ENCODE measurements at places on chromosomes 1 and 21.

DNA sequence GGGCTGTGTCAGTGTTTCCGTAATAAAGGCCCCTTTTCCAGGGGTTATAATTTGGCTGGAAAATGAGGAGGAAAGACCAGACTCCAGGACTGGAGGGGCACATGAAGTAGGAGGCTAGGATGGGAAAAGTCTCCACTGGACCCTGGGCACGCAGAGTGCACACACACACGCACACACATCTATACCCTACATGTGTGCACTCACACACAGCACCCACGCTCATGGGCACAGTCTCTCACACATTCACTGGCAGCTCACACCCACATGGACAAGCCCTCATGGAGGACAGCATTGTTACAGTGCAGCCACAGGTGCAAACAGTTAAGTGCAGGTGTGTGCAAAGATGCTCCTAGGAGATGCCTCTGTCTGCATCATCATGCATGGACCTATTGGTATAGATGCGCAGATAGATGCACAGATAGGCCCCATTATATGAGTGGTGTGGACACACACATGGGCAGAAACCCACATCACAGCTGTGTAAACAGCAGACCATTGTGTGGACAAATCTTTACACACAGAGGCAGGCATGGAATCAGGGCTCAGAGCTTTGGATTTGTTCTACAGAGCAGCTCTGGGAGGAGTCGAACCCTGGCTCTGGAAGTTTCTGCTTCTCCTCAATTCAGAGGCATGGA is 9.1 kb upstream of the RUNX3 start:
- DNase-seq, result no peak

- no peak for DNase-seq
These were observed 9.2 kb upstream of the KCNQ4 start for GRCh38 chr1:40774266-40774998.

DNA sequence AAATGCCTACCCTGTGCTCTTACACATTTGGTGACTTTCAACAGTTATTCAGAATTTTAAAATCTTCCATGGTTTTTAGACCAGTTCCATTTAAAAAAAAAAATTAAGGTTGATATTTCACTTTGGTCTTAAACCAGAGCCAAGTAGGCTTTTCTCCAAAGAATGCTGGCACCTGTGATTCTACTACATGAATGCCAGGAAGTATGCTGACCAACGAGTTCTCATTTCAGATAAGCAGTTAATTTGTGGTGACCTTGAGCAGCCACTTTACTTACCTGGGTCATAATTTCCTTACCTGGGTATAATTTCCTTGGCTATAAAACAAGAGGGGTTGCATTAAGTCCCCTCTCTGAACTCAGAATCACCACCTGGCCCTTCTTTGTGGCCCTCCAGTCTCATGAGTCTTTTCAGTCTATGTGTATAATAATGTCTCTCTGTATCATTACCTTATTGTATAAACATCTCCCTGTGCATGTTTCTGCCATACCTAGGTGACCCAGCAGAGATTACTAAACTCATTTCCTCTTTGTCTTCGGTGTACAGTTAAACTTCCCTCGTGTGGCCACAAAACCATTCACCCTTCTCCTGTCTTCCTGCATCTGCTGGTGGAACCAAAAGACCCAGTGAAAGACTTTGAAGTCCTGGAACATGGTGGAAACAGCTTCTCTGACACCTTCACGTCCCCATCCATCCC is 139.1 kb upstream of the DPT start:
- DNase-seq, result no peak

- no peak for DNase-seq
These were observed 47.4 kb downstream of the ACTN2 start for GRCh38 chr1:236733653-236734052.

DNA sequence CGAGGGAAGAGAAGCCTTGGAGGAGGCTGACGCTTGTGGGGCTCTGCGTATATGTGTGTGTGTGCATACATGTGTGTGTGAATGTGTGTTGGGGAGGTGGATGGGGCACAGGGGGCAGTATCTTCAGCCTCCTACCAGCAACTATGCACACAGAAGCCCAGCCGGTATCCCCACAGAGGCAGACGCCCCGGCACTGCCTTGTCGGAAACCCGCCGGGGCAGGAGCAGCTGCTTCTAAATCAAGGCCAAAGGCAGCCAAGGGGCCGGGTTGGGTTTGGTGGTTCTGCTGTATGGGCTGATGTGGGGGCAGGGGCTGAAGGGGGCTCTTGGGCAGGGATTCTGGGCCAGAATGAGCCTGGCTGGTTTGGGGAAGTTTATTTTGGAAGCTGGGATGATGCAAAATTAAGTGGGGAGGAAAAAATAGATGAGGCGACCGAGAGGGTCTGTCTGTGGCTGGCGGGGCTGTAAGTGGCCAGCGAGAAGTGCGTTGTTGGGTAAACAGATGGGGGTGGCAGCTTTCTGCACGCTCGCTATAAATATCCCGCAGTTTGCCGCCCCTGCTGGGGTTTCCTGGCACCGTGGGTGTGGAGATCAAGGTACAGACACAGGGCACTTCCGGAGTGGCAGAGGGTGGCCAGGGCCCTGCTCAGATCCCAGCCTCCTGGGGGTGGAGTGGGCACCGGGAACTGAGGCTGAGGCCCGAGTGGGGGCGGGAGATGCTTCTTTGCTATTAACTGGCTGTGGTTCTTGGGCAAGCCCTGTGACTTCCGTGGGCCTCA is 11.0 kb upstream of the WNT4 start:
- no peak for DNase-seq

DNA sequence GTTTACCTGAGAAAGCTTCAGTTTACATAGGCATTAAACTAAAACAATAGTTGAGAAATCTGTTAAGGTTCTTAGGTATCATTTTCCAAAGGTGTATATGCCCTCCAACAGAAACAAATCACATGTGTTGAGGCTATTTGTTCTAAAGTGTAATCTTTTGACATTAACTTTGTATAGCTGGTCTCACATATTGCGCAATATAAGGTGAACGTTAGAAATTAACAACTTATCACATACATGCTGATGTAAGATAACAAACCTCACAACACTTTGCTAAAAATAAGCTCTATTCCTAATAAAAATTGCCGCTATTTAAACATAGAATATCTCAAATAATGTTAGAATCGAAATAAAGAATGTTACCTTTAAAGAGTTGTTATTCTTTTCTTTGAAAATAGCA is 340.6 kb downstream of the SRGAP2C start:
- no peak for DNase-seq

- no peak for DNase-seq
These were observed 722 bp upstream of the TUT4 start for GRCh38 chr1:52553362-52554266.

DNA sequence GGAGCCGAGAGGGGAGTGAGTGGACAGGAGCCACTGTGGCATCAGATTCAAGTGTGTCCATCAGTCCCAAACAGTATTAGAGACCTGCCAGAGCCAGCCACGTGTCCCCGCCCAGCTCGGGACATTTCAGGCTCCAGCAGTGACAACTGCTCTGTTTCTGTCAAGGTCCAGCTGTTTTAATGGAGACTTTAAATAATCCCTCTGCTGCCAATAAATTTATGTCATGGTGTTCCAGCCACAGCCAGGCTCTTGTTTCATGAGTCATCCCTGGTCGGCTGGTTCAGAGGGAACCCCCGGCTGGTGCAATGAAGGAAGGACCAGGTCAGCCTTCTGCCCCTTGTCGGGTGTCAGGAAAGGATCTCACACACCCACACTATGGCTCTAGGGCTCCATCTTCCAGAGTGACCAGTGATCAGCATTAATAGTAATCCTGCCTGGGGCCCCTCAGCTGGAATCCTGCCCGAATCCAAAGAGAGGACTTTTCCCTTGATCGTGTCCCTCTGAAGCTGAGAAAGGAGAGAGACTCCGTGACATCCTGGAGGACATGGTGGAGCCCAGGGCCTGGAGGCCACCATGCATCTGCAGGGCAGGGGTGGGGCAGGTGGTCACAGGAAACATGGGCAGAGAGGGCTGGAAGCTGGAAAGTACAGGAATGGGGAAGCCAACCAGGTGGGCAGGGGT is 197.3 kb downstream of the MATN1 start:
- DNase-seq, result no peak

DNA sequence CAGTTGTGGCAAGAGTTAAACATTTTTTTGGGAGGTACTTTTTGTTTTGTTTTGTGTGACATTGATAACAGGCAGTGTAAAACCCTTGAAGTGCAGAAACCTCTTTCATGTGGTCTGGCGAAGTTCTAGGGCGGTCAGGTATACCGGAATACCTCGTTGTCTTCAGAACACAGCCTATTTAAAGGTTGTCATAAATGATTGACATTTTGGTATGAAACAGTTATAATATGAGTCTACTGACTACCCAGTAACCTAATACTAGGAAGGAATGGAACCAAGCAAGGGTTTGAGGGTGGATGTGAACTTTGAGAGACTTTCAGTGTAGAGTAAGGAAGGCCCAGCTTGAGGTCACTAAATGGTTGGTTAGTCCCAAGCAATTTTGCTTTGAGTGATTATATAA is 40.5 kb downstream of the PATJ start:
- no peak for DNase-seq

DNA sequence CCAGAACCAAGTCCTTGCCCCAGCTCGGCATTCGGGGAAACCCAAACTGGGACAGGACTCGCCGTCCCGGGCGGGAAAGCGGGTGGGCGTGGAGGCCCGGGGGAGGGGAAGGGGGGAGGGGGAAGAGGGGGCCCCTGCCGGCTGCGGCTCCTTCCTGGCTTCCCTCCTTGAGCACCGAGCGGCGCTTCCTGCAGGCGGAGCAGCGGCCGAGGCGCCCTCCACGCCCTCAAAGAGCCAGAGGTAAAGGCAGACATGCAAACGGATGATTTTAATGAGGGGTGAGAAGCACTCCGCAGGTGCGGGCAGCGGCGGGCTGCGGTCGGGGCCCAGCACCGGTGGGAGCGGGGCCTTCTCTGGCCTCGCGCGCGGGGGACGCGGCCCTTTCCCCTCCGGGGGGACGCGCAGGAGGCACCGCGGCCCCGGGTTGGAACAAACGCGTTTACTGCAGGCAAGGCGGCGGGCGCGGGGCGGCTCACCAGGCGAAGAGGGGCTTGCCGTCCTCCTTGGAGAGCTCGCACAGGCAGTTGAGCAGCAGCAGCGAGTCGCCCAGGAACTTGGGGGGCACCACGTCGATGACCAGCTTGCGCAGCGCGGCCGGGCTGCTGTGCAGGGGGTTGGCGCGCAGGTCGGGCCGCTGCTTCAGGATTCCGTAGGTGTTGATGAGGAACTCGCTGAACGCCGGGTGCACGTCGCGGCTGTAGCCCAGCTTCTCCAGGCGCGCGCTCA is 5.7 kb upstream of the FTCD start:
- DNase-seq, result no peak
